ENCODE measurements at places on chromosomes 2 and 18.
A peak's percentile ranks its signal among the peaks of the same experiment; 100 is the strongest.

DNA sequence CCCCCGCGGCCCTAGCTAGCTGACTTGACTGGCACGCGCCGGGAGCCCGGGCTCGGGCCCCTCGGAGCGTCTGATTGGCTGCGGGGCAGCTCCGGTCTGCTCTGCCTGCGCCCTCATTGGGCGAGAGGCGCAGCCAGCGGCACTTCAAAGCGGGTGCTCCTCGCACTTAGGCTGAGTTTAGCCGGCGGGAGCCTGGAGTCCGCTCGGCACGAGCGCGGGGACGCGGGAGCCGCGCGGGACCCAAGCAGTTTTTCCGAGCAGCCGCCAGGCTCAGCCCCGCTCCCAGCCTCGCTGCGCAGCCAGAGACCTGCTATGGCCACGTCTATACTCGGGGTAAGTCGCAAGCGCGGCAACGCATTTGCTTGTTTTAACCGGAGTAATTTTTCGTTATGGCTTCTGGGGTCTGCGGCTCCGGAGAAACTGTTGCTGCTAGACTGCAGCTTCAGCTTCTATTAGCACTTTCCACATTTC is at the start of gene SP9:
Gene SP9, plus strand, starts transcription at position 174 of the 471 bp plus-strand sequence. Its CDS starts 139 bp downstream, at position 313.
- DNase-seq = peak; percentile 95

- no peak for DNase-seq
These were observed 488.7 kb downstream of the DCDC2C start for GRCh38 chr2:4192119-4192518.

DNA sequence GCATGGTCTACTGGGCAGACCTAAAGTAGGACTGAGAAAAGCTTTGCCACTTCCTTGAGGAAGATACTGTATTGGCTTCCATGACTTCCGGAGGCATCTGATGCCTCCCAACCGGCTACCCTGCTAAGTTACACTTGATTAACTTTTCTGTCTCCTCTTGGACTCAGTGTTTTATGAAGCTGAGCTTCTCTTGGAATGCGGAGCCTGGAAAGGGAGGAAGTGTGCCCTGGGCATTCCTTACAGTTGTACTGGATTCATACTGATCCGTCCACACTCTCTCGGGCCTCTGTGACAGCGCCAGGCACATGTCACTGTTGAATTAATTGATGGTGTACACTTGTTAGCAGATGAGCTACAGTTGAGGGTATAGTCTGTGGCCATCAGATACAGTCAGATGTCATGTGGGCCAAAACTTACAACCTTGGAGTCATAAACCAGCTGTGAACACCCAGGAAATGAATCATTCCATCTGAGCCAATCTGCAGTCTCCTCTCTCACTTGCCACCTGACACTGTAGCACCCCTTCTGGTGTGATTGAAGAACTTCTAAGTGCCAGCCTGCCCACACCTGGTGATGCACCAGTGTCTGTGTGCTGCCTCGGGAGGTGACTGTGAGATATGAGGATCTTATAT is 122.5 kb downstream of the FHOD3 start:
- DNase-seq = no peak

GRCh38 chr2:46126571-46126970 is 170.6 kb upstream of the EPAS1 start:
- DNase-seq = no peak

DNA sequence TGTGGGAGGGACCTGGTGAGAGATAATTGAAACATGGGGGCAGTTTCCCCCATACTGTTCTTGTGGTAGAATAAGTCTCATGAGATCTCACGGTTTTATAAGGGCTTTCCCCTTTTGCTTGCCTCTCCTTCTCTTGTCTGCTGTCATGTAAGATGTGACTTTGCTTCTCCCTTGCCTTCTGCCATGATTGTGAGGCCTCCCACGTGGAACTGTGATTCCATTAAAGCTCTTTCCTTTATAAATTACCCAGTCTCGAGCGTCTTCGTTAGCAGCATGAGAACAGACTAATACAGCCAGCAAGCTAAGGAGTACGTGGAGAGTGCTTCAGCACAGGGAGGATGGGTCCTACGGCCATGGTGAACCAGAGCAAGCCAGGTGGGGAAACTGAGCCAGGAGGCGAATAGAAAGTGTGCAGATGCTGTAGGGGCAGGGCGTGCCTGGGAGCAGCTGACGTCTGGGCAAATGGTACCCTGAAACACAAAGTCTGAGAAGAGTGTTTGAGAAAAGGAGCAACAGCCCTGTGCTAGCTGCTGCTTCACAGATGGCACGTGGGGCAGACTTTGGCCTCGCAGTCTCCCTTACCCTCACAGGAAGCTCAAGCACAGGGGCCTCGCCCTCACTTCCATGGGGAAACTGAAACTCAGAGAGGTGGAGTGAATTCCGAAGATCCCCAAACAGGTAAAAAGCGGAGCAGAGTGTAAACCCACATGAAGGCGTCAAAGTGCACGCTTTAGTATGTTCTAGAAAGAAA is 64.2 kb downstream of the MYT1L start:
- DNase-seq = no peak

- DNase-seq = no peak
These were observed 106.8 kb downstream of the C1D start for GRCh38 chr2:67955748-67956603.

GRCh38 chr2:238947920-238948710 is 100.2 kb downstream of the TWIST2 start:
- DNase-seq = peak; percentile 92

DNA sequence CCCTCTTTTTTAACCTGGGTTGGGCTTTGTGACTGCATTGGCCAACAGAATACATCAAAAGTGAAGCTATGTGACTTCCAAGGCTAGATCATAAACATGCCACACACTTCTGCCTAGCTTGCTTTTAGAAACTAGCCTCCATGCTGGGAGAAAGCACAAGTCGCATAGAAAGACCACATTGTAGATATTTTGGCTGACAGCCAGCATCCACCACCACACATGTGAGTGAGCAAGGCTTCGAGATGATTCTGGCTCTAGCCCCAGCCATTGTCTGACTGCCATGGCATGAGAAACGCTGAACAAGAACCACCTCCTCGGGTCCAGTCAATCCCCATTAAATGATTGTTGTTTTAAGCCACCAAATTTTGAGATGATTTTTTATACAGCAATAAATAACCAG is 66.8 kb upstream of the STPG4 start:
- no peak for DNase-seq

GRCh38 chr2:102707796-102708695 is 53.8 kb upstream of the TMEM182 start:
- DNase-seq = no peak

DNA sequence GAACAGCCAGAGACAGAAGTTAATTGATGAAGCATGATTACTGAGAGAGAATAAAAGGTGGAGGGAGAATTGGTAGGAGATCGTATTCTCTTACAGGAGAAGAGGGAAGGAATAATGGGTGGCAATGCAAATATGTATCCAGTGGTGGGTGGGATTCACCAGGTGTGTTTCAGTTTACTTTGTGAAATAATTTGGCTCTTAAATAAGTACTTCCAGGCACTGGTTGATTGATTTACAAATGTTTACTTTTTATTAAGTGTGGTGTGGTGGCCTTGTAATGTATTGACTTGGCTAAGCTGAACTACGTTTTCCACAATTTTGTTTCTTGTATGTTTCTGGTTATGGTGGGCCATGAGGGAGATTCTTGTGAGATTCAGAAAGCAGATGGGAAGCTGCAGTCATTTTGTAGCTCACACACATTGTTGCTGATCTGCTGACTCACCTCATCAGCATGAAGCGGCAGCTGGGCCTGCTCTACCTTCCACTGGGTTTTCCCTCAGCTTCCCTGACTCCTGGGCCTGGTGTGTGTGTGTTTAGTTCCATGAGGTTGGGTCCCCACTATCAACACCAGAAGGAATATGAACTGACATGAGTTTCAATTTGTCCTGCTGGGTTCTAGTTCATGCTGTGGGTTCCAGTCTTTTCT is 32.6 kb downstream of the MYL12B start:
- no peak for DNase-seq

DNA sequence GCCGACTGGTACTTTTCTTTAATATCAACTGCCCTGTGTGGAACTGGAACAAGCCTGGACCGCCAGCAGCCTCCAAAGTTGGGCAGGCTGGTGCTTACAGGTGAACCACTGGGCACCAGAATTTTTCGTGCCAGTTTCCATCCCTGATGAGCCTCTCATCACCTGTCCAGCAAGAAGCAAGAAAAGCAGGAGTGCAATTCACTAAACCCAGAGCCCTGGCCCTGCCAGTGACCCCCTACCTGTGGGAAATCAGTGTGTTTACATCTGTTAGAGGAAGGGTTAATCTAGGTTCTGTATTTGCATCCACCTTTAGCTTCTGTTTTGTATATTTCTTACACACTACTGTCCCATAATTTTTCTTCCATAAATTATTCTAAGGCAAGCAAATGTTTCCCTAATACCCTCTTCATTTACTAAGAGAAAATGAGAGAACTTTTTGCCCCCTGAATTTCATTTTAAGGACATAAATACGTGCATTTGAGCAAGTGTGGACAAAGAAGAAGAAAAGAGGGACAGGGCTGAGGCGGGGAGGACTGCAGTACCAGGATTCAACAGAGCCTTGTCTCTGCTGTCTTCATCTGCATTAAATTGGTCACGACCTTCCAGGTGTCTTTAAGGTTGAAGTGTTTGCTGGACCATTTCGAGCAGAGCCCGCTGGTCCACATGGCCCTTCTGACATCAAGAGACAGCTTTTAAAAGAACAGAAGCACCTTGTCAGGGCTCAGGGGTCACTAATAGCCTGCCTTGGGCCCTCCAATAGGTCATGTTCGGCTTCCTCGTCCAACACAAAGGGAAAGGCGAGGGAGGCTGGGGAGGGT is 763.1 kb downstream of the BCL11A start:
- DNase-seq = no peak

GRCh38 chr2:1635823-1636222 is 108.5 kb downstream of the PXDN start:
- DNase-seq = no peak

- DNase-seq = no peak
These were observed 196.6 kb upstream of the CELF4 start for GRCh38 chr18:37762076-37762621.

GRCh38 chr2:239663364-239663924 is 262.6 kb upstream of the HDAC4 start:
- no peak for DNase-seq

DNA sequence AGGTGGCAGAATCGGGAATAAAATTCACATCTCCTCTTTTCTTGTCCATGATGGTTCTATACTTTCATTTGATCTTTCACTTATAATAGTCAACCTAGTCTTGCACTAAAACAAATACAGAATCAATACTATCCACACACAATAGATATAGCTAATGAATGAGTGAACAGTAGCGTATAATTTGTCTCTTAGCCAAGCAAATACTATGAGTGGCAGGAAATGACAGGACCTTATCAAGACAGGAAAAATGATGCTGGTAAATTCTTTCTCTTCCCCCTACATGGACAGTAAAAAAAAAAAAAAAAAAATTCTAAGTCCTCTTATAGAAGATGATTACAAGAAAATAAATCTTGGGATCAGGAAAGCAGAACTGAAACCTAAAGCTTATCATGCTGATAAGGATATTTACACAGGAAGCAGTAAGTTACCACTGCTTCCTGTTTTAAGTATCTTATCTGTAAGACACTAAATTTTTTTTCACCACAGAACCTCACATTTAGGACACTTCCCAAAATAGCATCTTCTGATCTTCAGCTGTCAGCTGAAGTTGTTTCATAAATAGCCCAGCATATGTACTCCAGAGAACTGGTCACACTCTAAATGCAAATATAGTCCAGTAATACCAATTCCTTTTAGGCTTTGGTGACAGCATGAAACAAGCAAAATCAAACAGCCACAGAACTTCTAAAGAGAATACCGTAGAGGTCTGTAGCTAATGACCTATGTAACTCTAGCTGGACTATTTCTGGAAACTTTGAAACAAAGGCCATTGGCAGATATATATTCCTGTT is 27.0 kb downstream of the IRS1 start:
- no peak for DNase-seq

GRCh38 chr2:24313744-24314632 is 46.3 kb downstream of the ITSN2 start:
- peak; percentile 25 for DNase-seq

DNA sequence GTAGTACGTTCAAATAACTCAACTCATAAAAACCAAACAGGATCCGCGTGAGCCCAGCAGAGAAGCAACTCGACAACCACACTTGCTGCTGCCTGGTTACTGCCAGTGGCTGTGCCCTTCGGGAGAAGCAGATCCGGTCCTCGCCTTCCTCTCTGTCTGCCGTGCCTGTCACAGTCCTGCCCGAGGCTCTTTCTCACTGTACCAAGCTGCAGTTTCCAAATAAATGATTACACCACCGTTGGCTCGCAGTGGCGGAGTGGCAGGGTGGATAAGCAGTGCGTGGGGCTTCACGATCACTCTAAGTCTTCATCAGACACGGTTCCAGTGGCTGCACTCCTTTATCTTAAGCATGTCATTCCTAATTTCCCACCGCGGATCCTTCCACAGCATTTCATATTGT is 26.1 kb upstream of the SALL3 start:
- no peak for DNase-seq

DNA sequence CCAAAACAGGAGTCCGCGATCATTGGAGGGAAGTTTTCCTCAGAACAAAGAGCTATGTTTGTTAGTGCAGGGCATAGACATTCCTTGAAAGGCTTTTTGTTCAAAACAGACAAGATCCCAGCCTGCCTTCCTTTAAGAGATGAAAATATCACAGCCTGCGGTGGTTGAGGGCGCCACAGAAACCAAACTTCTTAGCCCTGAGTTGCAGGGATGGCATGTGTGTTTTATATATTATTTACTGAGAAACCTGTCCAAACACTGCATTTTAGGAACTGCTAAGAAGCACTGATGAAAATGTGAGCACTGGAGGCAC is 57.5 kb upstream of the TMEM178A start:
- DNase-seq = no peak

DNA sequence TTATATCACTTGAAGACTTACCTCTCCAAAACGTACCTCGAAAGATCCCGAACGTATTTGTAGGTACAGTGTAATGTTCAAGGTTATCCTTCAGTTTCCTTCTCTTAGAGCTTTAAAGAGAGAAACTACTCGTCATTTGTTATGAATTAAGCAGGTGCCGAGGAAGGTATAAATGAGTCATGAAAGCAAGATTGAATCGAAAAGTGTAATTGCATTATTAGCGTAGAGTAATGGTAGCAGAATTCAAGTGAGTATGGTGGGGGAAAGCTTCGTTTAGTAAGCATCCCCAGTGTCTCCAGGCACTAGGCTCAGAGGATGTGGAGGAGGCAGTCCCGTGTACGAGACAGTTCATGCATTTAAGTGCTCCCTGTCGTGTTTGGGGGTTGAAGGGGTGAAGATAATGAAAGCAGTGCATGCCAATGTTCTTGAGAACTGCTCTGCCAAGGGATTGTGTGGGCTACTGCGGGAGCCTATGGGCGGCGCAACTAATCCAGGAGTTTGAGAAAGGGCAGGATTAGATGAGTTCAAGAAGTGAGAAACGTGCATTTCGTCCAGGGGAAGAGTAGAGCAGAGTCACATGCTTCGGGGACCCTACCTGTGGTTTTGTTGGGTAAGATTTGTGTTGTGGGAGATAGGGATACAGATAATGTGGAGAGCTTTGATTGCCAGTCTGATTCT is 858 bp downstream of the POLR1B start:
- DNase-seq = peak; percentile 6

- DNase-seq = no peak
These were observed 40.5 kb upstream of the BMP10 start for GRCh38 chr2:68911709-68912108.
